ENCODE measurements at places on chromosomes 5 and 9.
A peak's percentile ranks its signal among the peaks of the same experiment; 100 is the strongest.

DNA sequence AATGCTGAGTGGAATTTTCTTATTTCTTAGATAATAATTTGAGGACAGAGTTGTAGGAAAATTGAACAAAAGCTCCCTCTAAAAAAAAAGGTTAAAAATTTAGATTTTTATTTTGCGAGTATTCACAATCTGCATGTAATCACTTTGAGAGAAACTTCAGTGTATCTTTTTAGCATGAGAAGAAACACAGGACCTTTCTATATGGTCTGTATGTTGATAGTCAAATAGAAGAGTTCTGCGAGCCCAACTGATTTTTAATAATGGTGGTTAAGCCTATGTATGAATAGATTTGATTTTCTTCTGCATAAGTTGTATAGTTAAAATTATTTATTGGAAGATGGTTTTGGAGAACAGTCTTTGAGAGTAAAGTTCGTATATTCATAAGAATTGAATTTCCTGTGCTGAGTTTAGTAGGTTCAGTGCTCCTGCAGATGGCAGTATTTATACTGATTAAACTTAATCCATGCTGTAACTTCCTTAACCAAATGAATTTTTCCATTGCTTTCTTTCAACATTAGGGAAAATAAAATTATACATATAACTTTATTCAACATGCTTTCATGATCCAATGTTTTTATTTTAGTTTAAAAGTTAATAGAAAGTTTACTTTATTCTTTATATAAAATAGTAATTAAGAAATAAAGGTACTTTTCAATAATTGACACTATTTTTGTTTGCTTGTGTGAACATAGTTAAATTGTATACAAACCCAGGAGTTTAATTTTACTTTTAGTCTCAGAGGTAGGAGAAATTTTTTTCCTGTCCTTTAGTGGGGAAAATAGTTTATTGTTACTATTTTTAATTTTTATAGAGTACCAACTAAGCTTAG is 19.6 kb downstream of the TCERG1 start:
- DNase-seq, result no peak

DNA sequence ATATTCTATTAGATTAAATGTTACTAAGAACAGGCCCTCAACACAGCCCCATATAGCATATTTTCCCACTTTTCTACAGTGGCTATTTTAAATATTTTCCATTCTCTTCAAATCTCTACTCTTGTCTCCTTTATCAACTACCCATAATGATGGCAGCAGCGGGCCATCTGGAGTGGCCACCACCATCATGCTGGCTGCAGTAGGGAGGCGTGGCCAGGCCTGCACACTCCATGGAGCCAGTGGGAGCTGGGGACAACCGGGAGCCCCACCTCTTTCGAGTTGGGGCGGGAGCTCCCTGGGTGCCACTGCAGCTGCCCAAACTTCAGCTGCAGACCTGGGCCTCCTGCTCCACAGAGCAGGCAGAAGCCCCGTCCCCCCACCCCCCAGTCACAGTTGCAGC is 98.4 kb upstream of the RANBP6 start:
- DNase-seq, result no peak

DNA sequence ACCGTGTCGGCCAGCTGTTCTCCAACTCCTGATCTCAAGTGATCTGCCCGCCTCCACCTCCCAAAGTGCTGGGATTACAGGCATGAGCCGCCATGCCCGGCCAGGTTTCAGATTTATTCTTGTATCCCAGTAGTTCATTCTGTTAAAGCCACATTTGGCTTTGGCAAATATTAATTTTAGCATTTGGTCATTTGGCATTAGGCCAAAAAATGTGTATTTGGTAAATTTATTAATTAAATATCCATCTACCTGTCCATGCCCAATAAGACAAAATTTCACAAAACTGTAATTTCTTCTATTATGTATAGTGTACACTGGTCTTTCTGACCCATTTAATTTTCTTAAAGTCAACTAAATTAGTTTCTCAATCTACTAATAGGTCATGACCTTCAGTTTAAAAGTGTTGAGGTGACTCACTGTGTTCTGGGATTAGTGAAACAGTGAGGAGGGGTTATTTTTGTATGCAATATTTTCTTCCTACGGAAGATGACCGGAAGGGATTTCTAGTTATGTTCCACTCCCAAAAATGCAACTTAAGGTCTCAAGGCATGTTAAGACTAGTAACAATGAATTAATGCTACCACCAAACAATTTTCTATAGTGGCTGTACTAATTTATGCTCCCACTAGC is 21.0 kb downstream of the OSTF1 start:
- no peak for DNase-seq

DNA sequence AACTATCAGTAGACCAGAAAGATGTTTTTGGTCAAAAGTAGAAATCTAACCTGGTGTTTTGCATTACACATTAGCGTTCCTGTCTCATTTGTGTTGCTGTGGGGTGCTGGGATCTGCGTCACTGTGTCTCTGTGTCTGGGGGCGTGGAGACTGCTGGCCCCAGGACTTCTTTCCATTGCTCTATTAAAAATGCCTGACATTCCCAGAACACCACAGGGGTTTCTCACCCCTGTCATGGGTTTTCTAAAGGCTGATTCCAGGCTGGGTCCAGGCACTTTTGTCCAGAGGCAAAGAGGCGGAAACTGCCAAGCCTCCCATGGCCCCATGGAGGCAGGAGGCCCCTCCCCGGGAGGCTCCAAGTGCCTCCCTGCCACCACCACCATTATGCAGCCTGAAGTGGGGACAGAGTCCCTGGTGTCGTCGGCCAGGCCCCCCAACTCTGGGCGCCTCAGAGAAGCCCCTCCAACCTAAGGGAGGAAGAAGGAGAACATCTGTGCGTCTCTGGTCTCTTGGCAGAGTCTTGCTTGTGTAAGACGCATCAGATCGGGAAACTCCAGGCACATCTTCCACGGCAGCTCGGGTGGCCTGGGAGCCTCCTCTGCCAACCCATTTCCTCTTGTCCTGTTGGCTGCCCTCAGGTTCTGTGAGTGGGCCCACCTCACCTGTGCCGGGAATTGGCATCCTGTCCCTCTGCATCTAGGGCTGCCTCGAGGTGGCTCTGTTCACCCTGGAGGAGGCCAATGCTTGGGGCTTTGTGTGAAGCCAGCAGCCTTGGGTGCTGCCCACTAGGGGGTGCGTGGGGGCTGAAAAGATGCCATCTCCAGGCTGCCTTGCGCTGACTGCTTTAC is 13.8 kb upstream of the PLEKHG4B start:
- no peak for DNase-seq

DNA sequence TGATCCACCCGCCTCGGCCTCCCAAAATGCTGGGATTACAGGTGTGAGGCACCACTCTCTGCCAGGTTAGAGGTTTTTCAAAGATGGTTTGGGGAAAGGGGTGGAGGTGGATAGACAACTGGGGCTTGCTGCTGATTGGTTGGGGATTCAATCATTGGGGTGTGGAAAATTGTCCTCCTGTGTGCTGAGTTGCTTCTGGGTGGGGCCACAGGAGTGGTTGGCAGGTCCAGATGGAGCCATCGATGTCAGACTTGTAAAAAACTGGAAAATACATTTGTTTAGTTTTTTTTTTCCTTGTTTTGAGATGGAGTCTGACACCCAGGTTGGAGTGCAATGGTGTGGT is 61.9 kb upstream of the CLINT1 start:
- no peak for DNase-seq

DNA sequence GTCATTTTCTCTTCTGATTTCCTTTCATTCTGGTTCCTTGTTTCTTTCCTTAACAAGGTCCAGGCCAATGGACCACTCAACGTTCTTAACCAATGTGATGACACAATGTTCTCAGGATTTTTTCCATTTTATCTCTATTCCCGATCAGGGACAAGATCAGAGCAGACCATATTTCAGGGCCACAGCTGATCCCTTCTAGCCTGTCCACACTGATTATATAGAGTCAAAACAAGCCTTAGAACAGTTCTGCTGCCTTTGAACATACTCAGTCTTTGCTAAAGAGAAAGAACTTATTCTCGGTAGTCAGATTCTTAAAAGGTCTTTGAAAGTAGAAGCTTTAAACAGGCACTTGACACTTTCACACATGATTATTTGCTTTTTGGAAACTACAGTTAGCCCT is 188.4 kb downstream of the ADAMTSL1 start:
- no peak for DNase-seq

- DNase-seq, result no peak
Observed at GRCh38 chr5:143261748-143262392, 141.6 kb downstream of the NR3C1 start.

GRCh38 chr5:148809781-148810524 is 16.5 kb upstream of the ADRB2 start:
- no peak for DNase-seq

DNA sequence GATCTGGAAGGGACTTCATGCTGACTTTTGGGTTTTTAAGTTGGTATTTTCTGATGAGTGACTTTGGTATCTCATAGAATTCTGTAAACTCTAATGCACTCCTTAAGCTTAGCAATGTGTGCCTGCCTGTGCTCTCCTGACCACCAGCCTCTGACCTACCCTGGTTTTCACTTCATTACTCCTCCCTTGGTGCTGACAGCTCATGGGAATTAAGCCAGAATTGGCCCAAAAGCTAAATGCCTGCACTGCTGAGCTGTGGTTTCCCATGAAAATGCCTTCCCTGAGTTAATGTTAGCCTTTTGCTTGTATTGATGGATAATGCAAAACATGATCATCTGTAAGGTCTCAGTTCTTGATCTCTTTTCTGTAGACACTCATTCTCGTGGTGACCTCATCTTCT is 308.0 kb downstream of the DOCK8 start:
- no peak for DNase-seq

DNA sequence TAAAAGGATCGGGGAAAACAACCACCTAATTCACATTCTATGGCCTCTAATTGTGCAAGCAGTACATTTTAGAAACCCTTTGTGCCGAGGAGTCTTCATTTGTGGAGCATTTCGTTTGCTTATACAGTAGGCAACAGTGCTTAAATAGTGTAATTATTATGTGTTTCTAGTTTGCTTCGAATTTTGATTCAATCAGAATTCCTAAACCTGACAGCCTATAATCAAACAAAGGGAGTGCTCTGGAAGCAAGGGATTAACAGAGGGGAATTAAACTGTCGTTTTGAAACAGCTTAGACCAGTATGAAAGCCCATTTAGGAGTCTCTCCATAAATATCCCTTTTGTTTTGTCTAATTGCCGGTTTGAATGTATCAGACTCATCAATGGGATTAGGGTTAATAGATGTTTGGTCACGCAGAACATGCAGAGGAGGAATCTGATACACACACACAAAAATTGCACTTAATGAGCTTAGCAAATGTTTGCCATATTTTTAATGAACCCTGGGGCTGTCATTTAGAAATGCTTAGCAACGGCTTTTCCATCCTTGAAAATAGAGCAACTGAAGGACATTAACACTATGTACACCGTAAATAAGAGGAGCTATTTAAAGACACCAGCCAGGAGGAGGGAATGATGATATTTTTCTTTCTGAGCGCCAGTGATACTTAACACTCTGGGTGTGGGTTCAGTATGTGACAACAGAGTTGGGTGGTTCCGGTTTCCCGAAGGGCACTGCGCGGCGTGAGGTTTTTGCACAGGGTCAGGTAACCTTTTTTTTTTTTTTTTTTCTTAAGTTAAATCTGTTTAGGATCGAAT is 404.7 kb downstream of the TLE4 start:
- no peak for DNase-seq

DNA sequence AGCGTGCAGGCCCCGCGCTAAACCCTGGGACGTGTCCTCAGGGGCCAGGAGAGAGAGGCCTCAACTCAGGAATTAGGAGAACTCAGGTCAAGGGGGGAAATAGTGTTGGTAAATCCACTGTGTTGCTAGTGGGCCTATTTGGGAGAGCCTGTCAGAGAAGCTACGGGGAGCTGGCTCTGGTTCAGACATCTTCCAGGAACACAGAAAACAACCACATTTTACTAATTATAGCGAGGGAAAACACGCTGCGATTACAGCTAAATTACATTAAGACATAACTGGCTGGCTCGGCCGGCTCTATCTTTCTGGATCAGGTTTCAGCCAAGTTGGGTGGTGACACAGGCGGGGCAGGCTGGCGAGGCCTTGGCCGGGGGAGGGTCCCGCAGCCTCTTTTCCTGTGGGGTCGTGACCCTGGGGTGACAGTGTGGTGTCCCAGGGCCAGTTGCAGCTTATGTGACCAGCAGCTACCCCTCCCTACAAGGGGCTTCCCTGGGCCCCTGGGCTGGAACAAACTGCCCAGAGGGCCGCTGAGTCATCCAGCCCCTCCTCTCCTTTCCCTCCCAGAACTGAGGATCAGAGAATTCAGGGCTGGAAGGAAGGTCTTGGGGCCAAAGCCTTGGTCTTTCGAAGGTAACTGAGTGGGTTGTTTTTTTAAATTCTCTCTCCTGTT is 75.1 kb downstream of the FGF18 start:
- no peak for DNase-seq

DNA sequence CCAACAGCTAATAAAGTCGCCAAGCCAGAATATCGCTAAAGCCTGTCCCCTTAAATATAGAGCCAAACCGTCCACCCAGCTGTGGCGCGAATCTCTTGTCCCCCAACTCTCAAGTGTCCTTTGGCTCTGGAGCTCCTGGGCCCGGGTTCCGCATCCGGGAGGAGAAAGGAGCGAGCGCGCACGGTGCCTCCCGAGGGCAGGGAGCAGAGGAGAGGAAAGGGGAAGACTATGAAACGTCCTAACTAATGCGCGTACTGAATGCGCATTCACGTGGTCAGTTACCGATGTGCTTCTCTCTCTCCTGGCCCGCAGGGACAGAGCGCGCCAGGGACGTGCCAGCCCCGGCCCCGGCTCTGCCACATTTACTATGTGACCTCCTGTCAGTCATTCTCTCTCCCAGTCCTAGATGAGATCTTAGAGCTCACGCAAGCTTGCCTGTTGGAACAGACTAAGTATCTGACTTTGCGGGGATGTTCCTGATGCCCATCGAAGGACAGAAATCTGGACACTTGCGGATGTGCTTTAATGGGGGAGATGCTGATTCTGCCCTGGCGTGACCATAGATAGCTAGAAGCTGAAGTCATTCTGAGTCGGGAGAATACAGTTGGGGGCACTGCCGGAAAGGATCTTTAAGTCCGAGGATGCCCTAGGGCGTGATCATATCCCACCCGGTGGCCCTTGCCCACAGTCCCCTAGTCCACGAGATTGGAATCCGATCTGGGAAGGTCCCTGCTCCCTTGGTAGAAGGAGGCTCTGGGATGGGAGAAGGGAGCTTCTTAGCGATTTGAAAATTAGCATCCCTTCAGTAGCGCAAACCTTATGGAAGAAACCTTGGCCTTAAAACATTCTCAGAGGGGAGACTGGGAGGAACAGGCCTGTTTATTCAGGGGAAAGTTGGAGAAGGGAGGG is 5.7 kb upstream of the EBF1 start:
- DNase-seq, result no peak

- DNase-seq, result no peak
Observed at GRCh38 chr5:149410721-149411432, 31.8 kb upstream of the IL17B start.

DNA sequence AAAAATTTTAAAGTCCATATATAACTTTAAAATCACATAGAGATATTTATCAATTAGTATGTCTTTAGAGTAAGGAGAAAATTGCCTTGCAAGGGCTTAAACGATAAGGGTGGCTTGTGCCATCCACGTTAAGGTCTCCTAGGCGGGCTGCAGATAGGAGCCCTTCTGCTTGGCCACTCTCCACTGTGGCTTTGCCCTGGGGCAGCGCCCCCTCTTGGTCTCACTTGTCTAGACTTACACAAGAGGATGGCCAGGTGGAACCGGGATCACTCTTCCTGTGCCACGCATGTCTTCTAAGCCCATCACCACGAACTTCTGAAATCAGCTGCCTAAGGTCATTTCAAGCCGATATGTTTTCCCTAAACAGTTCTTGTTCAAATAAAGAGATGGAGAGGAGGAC is 2.9 kb downstream of the FPGS start:
- DNase-seq, result no peak

GRCh38 chr9:115910959-115911358 is 242.6 kb upstream of the PAPPA start:
- DNase-seq, result no peak

- peak; percentile 39 for DNase-seq
Observed at GRCh38 chr5:98927242-98927988, 1.4 kb downstream of the CHD1 start.

GRCh38 chr5:10145923-10146401 is 103.7 kb downstream of the ATPSCKMT start:
- no peak for DNase-seq

Measured in stimulated activated CD8-positive, alpha-beta memory T cell treated with anti-CD3 and anti-CD28 coated beads, Interleukin-2, amount 100 ng/mL, for 1 hour (primary cell).